B cell (primary cell): ENCODE measurements at places on chromosomes 3 and 15. TPM values are rescaled to one million over a fixed set of nuclear protein-coding genes. Genes with fewer than 3 reads are reported as not detected.

Gene HAPLN3
- 4.2 and 7.5 TPM in 2 replicates for total RNA-seq

Gene MKRN2
- total RNA-seq, result 25.9 and 29.3 TPM in 2 replicates

Gene ZNF385D
- not detected in 2 replicates for total RNA-seq

Gene SPESP1
- total RNA-seq, result 0.22 and 1.1 TPM in 2 replicates

Gene ZBBX
- total RNA-seq, result not detected in 2 replicates

Gene ATP8B4
- 0.42 and 0.73 TPM in 2 replicates for total RNA-seq

Gene CYP8B1
- total RNA-seq, result not detected in 2 replicates

- no peak for DNase-seq
- H3K4me3 ChIP-seq, result no peak overlapping the region
- no peaks in the 10 kb centered on the region for H3K27me3 ChIP-seq
- H3K36me3 ChIP-seq, result no peaks in the 10 kb centered on the region
- no peak overlapping the region for H3K27ac ChIP-seq
- H3K4me1 ChIP-seq, result peaks cover 32% of the 10 kb centered on the region
These were observed 56.0 kb downstream of the FRMD4B start for GRCh38 chr3:69329892-69330291.

DNA sequence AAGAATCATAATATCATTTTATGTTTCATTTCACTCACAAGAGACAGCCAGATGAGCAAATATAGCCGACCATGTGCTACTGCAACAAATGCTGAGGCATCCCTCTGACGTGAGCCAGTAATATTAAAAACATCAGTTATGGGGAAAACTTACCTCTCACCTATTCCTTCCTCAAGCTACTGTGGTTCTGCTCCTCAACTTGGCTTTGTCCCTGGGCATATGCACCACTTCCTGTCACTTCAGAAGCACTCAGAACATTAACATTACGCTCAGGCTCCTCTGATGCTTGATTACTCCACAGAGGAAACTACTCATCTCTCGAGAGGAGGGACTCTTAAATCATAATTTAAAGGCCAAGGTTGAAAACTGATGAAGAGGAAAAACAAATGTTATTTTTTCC is 457.0 kb upstream of the ALCAM start:
- no peaks in the 10 kb centered on the region for H3K4me1 ChIP-seq
- no peak for DNase-seq
- no peak overlapping the region for H3K4me3 ChIP-seq
- H3K27ac ChIP-seq, result no peak overlapping the region

DNA sequence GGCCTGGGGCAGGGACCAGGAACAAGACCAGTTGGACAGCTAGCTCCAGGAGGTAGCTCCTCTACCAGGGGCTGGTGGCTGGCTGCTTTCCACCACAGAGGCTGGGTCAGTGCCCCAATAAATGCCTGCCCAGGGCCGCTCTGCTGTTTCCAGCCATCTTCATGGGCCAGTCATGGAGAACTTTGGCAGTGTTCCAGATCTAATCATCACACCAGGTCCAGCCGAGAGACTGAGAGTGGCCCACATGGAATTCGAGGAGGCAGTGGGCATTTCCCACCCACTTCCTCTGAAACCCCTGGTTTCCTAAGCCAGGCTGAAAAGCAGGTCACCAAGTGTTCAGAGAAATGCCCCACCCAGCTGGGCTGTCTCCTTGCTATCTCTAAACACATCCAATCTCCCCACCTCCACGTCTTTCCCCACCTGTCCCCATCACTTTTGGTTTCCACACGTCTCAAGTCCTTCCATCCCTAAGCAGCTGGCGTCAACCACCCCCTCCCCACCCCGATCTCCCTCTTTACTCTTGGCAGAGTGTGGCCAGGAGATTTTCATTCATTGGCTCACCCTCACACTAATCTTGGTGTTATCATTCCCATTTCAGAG is 190.0 kb upstream of the LINGO1 start:
- peaks cover 6% of the 10 kb centered on the region for H3K27me3 ChIP-seq
- no peak overlapping the region for H3K27ac ChIP-seq
- no peaks in the 10 kb centered on the region for H3K36me3 ChIP-seq
- H3K4me3 ChIP-seq, result no peak overlapping the region

DNA sequence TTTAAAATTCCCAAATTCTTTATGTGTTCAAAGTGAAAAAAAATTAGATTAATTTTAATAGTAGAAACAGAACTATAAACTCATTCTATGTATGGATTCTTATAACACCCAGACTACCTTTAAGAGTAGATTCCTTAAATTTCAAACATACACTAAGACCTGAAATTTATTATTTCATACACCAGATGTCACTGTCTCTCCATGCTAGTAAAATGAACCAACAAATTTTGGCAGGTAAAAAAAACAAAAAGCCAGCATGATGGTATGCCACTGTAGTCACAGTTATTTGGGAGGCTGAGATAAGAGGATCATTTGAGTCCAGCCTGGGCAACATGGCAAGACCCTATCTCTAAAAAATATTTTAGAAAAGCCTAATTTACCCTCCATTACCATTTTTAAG is 461.3 kb upstream of the NAALADL2 start:
- H3K4me3 ChIP-seq, result no peak overlapping the region
- H3K27ac ChIP-seq, result no peak overlapping the region
- no peak for DNase-seq
- no peaks in the 10 kb centered on the region for H3K27me3 ChIP-seq
- H3K4me1 ChIP-seq, result no peaks in the 10 kb centered on the region

GRCh38 chr3:55725681-55726500 is 238.8 kb upstream of the WNT5A start:
- no peaks in the 10 kb centered on the region for H3K4me1 ChIP-seq
- H3K36me3 ChIP-seq, result no peaks in the 10 kb centered on the region

GRCh38 chr3:115239717-115240116 is 92.6 kb upstream of the ZBTB20 start:
- H3K27me3 ChIP-seq, result no peaks in the 10 kb centered on the region
- H3K27ac ChIP-seq, result no peak overlapping the region
- no peaks in the 10 kb centered on the region for H3K4me1 ChIP-seq
- no peak for DNase-seq
- H3K4me3 ChIP-seq, result no peak overlapping the region

DNA sequence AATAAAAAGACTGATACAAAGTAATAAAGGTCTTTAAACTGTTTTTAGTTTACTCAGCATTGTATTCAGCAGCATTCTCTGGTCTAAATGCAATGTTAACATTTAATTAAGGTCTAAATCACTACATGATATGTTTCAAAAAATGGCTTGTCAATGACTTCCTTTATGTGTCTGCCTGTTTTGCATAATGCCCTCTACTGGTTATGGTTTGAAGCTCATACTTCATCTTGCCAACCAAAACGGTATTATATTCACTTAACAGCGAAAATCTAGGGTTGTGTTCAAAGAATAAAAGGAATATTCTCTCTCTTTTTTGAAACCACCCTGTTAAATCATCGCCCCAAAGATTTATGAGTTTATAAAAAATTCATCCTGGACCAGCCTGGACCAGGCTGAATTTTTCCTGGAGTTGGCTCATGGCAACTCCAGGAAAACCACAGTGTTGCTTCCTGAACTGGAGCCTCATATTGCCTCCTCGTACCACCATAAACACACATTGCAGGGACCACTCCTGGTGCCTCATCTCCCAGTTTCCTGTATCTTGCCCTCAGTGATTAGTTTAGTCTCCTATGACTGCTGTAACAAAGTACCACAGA is 6.7 kb upstream of the NCEH1 start:
- H3K4me1 ChIP-seq, result peaks cover 3% of the 10 kb centered on the region
- no peaks in the 10 kb centered on the region for H3K36me3 ChIP-seq
- no peak overlapping the region for H3K4me3 ChIP-seq
- DNase-seq, result no peak

DNA sequence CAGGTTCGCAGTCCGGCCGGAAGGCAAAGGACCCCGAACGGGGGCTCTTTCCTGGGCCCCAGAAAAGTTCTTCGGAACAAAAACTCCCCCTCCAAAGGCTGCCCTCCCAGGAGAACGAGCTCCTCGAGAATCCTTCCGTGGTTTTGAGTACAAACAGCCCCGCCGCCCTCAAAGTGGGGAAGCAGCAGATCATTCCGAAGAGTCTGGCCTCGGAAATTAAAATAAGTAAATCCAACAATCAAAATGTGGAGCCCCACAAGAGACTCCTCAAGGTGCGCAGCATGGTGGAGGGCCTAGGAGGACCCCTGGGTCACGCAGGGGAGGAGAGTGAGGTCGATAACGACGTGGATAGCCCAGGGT is 1.3 kb downstream of the ARHGEF26 start:
- peaks cover 36% of the 10 kb centered on the region for H3K27me3 ChIP-seq
- H3K4me1 ChIP-seq, result peaks cover 22% of the 10 kb centered on the region

GRCh38 chr3:189710620-189711402 is 79.6 kb downstream of the TP63 start:
- DNase-seq, result no peak
- H3K27me3 ChIP-seq, result no peaks in the 10 kb centered on the region
- no peak overlapping the region for H3K4me3 ChIP-seq
- H3K27ac ChIP-seq, result no peak overlapping the region

DNA sequence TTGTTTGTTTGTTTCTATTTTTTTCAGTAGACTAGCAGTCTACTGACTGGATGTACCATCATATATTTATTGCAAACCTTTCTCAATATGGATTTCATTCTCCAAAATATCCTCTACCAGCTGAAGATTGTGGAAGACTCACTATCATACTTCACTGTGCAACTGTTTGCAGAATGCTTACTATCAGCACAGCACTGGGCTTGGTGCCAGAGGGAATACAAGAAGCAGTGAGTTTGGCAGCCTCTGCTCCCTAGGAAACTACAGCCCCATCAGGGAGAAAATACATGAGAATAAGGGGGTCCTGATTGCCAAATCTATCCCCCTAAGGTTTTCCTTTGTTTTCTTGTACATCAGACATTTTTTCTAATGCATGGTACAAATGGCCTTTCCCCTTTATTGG is 27.5 kb downstream of the AQP9 start:
- H3K27me3 ChIP-seq, result no peaks in the 10 kb centered on the region
- H3K36me3 ChIP-seq, result no peaks in the 10 kb centered on the region
- H3K4me1 ChIP-seq, result no peaks in the 10 kb centered on the region
- no peak overlapping the region for H3K27ac ChIP-seq
- no peak for DNase-seq

GRCh38 chr3:38264353-38264771 is 1.2 kb upstream of the SLC22A13 start:
- no peak overlapping the region for H3K27ac ChIP-seq
- H3K4me3 ChIP-seq, result no peak overlapping the region
- no peaks in the 10 kb centered on the region for H3K36me3 ChIP-seq
- H3K27me3 ChIP-seq, result no peaks in the 10 kb centered on the region
- H3K4me1 ChIP-seq, result peaks cover 21% of the 10 kb centered on the region

- H3K27ac ChIP-seq, result no peak overlapping the region
- no peaks in the 10 kb centered on the region for H3K4me1 ChIP-seq
- no peak overlapping the region for H3K4me3 ChIP-seq
- H3K27me3 ChIP-seq, result no peaks in the 10 kb centered on the region
- H3K36me3 ChIP-seq, result no peaks in the 10 kb centered on the region
These were observed 43.4 kb upstream of the NLGN1 start for GRCh38 chr3:173354124-173354523.

- no peak for DNase-seq
- H3K27me3 ChIP-seq, result no peaks in the 10 kb centered on the region
- H3K36me3 ChIP-seq, result no peaks in the 10 kb centered on the region
- no peaks in the 10 kb centered on the region for H3K4me1 ChIP-seq
- no peak overlapping the region for H3K27ac ChIP-seq
These were observed 646.9 kb upstream of the LMCD1 start for GRCh38 chr3:7854721-7855120.

- no peaks in the 10 kb centered on the region for H3K36me3 ChIP-seq
- H3K4me3 ChIP-seq, result no peak overlapping the region
- H3K4me1 ChIP-seq, result no peaks in the 10 kb centered on the region
- no peak overlapping the region for H3K27ac ChIP-seq
These were observed 58.3 kb upstream of the CFAP20DC start for GRCh38 chr3:59107856-59108815.

DNA sequence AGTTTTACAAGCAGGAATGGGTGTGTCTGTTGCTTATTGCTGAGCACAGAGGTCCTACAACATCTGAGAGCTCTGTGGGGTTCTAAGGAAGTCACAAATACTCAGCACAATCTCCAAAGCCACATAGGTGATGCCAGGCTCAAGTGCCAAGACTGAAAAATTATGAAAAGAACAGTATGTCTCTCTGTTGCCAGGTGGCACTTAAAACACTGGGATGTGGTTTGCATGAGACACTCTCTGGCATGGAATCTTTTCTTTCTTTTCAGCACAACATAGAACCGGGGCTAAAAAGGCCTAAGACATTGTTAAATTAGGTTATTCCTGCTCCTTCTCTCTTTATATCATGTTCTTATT is 127.3 kb upstream of the PRICKLE2 start:
- no peak for DNase-seq
- no peaks in the 10 kb centered on the region for H3K36me3 ChIP-seq
- no peaks in the 10 kb centered on the region for H3K4me1 ChIP-seq

DNA sequence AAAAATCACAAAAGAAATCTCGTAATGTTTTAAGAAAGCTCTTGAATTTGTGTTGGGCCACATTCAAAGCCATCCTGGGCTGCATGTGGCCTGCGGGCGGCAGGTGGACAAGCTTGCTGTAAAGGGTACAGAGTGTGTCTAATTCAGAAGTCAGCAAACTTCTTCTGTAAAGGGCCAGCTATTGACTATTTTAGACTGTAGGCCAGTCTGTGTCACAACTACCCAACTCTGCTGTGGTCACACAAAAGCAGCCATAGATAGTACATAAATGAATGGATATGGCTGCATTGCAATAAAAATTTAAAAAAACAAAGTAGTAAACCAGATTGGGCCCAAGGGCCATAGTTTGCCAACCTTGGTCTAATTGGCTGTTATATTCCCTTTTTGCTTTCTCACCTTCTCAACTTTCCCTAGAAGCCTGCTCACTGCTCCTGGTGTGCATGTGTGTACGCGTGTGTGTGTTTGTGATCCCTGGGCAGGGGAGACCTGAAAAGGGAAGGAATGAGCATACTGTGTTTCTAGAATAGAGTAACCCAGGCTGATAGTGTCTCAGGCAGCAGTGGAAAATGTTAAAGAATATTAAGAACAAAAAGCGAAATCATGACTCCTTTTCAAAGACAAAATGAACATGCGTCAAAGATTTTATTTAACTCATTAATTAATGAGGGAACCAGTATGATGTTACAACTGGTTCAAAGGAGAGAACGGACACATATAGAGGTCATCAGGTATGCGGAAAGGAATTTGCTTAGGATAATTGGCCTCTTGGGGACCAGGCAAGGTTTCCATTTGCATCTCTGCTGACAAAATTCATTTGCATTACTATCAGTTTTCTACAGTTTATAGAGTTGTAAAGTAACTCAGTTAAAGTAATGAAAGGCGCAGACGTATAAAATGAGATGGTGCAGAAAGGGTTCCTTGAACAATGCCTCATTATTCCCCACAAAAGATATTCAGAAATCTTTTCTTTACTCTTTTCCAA is 248.0 kb downstream of the THSD4 start:
- no peak overlapping the region for H3K27ac ChIP-seq
- H3K36me3 ChIP-seq, result no peaks in the 10 kb centered on the region
- no peak overlapping the region for H3K4me3 ChIP-seq
- no peaks in the 10 kb centered on the region for H3K27me3 ChIP-seq
- no peak for DNase-seq
- no peaks in the 10 kb centered on the region for H3K4me1 ChIP-seq

- no peaks in the 10 kb centered on the region for H3K36me3 ChIP-seq
- no peaks in the 10 kb centered on the region for H3K27me3 ChIP-seq
- H3K27ac ChIP-seq, result no peak overlapping the region
- H3K4me1 ChIP-seq, result no peaks in the 10 kb centered on the region
- no peak overlapping the region for H3K4me3 ChIP-seq
These were observed 104.4 kb downstream of the EEFSEC start for GRCh38 chr3:128257632-128258031.
